ENCODE measurements at places on chromosomes 11 and 22.
A peak's percentile ranks its signal among the peaks of the same experiment; 100 is the strongest.

DNA sequence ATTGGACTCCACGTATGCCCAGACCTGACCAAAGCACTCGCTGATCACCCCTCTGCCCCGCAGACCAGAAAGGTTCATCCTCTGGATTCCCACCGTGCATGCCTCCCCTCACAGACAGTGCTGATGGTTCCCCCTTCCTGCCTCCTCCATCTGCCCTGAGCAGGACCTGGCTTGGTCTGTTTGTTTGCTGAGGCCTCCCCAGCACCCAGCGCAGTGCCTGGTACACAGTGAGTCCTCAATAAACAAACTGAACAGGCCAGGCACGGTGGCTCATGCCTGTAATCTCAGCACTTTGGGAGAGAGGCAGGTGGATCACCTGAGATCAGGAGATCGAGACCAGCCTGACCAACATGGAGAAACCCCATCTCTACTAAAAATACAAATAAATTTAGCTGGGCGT is 23.7 kb upstream of the RPS3 start:
- no peak for DNase-seq

DNA sequence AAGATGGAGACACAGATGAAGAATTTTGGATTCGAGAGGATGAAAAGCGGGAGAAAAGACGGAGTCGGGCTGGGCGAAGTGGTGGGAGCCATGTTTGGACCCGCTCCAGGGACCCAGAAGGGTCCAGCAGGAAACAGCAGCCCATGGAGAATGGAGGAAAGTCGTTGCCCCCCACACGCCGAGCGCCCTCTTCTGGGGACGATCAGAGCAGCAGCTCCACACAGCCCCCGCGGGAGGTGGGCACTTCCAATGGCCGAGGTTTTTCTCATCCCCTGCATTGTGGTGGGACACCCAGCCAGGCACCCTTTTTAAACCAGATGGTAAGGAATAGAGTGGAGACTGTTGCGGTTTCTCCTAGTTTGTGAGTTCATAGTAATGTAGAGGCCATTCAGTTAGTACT is 22.8 kb upstream of the SLC25A18 start:
- no peak for DNase-seq

DNA sequence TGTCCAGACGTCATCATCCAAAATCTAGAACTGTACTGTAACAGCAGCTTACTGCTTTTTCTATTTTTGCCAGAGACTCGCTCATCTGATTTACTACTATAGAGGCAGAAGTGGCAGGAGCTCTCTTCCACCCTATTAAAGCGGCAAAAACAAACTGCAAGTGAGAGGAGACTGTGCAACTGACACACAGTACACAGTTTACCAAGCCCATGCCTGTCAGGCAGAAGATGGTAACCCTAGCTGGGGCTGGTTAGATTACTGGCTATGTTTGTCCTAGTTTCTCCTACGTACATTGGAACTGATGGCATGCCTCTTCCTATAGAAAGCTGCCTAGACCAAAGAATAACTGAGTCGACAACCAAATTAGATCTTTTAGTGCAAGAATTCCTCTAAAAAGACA is 51.8 kb downstream of the CELF1 start:
- no peak for DNase-seq

DNA sequence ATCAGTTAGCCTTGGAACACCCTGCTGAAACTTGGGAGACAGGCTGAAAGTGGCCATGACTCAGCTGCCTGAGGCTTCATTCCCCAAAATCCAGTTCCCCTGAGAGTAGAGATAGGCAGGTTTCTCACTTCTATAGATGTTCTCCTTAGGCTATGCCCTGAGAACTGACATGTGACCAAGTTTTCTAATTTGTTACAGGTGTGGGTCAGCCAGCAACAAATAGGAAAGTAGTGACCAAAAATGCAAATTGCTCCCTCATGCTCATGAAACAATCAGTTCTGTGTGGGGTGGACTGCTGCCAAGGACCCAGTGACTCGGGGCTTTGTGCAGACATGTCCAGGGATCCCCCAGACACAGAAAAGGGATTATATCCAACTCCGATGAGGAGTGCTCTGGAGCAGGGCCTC is 7.3 kb upstream of the CCDC15 start:
- no peak for DNase-seq

DNA sequence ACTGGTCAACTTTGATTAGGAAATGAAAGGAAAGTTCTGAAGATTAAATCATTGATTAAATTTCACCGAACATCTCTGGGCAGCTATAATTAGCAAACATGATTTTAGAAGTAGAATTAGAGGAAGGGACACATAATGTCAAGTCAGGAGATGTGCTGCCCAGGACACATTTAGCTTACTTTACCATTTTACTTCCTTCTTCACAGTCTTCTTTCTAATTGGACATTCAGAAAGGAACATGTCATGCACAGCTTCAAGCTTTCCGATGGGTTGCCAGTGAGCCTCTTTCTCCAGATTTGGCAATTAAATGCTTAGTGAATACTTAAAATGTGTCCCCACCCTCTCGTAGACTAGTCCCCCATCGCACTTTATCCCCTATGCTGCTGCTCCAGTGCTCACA is 234.7 kb downstream of the FAM76B start:
- no peak for DNase-seq

- DNase-seq: no peak
These were observed 34.8 kb upstream of the DDI1 start for GRCh38 chr11:104001561-104002056.

DNA sequence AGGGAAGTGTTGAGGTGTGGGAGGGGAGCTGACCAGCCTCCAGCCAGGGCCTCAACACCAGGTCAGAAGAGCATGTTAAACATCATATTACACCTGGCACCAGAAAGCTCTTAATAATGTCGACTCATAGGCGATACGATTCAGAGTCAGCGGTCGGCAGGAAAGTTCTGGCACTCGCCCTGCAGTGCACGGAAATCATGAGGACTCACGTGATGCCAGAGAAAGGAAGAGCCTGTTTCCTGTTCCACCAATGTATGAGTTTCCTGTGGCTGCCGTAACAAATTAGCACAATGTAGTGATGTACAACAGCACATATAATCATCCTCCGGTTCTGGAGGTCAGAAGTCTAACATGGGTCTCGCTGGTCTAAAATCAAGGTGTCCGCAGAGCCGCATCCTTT is 198.8 kb downstream of the BARX2 start:
- DNase-seq: no peak

DNA sequence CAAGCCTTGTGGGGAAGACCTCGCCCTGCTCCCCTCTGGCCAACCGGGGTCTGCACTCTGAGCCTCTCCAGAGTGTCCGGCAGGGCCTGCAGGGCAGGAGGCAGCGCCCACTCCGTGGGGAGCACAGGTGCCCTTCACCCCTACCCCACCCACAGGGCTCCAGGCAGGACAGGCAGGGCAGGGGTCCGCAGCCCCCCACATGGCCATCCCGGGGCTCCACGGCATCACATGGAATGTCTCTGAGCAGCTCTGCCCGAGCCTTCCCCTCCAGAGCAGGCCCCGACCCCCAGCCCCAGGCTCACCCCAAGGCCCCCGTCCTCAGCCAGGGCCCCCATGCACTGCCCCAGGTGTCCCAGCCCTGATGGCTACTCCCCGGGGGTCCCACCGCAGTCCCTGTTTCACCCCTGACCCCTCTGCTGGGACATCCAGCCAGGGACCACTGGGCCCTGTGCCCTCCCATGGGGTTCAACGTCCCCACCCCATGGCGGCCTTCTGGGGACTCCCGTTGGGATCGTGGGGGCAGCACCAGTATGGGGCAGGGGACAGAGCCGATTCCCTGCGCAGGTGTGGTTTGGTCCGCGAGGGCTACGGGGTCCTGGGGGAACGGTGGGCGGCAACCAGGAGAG is 77.7 kb downstream of the BRD1 start:
- DNase-seq: no peak

- DNase-seq: no peak
These were observed 129.8 kb downstream of the OPCML start for GRCh38 chr11:133402551-133402950.

- DNase-seq: no peak
These were observed 76.9 kb upstream of the TCF20 start for GRCh38 chr22:42347281-42347824.

DNA sequence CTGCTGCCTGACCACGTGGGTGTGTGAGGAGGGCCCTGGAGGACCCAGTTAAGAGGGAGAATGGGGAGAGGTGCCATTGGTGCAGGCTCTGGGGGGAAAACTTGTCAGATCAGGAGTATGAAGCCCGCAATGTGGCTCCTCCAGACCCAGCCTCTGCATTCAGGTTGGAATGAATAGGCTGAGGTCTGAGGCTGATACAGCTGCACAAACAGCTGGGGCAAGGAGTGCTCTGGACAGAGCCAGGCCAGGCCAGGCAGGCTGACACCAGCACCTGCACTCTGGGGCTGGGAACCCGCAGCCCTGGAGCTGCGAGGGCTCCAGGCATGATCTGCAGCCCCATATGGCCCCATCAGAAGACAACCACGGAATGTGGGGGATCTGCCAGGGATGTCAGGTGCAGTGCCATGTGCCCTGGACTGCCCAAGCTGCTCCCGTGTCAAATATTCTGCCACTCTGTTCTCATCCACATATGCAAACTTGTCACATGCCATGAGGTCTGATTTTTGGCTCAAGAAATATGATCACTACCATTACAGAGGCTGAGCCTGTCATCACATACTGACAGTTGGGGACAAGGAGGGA is 27.2 kb upstream of the KCNJ11 start:
- DNase-seq: no peak

- DNase-seq: no peak
These were observed 6.0 kb upstream of the PHOX2A start for GRCh38 chr11:72249961-72250360.

DNA sequence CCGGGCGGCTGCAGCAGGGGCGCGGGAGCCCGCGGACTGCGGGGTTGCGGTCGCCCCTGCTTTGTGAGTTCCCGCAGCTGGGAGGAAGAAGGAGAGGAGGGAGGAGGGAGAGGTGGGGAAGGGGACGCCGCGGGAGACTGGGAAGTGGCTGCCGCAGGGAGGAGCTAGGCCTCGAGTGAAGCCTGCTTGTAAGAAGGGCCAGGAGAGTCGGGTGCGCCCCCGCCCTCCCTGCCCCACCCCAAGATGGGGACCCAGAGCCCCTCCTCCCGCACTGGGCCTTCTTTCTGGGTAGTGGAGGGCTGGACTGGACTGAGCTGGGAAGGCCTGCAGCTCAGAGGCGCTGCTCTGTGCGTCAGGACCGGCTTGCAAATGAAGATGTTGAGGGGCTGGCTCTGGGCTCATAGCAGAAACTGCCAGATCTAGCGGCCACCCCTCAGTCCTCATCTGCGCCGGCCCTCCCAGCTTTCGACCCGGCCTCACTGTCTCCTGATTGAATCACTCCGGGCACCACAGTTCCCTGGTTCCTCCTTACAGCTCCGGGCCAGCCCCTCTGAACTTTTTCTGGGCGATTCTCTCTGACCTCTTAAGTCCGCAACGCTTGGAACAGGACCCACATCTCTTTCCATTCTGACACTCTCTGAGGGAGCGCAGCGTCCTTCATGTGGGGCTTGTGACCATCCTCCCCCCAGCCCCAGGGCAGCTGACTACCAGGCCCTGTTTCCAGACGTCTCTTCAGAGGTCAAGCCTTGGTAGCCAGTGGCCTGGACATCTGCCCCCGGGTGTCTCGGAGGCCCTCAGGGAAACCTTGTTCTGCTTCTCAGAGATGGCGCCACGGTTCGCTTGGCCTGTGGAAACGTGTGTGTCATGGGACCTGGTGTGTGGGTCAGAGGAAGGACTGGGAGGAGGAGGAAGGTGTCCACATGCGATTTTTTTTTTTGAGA is 21.9 kb downstream of the SERPINH1 start:
- peak; percentile 77 for DNase-seq

DNA sequence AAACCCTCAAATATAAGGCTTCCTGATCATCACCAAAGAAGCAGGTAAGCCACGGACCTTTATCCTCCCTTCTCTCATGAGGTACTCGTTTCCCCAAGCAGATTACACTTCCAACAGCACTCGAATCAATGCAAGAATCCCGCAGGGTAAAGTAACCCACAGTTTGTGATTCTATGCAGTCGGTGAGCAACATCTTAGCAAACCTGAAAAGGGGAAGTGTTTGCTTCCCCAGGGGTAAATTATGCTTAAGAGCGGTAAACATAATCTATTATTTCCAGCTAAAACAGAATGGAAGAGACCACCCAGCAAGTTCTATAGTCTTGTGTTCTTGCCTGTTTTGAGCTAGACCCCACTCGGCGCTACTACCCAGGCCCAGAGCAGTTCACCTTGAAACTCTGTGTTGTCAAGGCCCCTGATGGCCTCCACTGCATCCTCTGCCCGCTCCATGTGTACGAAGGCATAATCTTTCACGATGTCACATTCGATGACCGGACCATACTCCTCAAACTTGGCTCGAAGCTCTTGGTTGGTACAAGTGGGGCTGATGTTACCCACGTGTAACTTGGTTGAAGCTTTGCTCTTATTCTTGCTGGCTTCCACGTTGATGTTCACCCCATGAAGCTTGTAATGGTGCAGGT is 1.3 kb downstream of the RBM4B start:
- DNase-seq: no peak

DNA sequence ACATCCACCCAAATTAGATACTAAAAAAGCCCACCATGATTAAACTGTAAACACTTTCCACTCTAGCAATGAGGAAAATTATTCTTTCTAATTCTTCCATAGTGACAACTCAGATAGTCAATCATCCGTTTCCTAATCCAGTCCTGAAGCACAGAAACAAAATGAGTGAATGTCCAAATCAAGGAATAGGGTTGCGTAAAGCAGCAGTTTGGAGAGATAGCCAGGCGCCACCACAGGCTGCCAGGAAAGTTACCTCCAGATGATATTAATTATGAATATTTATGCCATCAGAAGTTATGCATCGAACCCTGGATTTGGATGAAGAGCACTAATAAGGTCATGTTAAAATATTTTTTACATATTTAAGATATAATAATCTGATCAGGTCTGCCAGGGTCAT is 63.2 kb downstream of the ETS1 start:
- DNase-seq: no peak

Measured in right renal pelvis (tissue), 4 donors.